ENCODE measurements at places on chromosomes 16 and 17.
A peak's percentile ranks its signal among the peaks of the same experiment; 100 is the strongest.

GRCh38 chr17:82909322-82909904 is 69.6 kb upstream of the ZNF750 start:
- DNase-seq = no peak

GRCh38 chr16:82639263-82639662 is 12.5 kb downstream of the CDH13 start:
- DNase-seq = no peak

DNA sequence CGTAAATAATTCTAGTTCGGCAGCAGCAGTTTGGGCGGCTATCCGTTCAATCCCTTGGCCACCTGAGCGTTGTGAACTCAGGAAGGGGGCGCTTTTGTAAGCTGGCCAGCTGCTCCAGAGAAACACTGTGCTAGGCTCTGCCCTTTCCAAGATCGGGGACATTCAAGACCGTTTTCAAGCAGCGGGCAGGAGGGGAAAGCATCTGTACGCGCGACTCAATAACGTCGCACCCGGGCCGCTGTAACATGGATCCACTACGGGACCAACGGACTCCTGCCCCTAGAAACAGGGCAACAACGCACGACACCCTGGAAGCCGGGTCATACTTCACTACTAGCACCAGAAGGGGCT is 463 bp downstream of the TOP2A start:
- DNase-seq = no peak

DNA sequence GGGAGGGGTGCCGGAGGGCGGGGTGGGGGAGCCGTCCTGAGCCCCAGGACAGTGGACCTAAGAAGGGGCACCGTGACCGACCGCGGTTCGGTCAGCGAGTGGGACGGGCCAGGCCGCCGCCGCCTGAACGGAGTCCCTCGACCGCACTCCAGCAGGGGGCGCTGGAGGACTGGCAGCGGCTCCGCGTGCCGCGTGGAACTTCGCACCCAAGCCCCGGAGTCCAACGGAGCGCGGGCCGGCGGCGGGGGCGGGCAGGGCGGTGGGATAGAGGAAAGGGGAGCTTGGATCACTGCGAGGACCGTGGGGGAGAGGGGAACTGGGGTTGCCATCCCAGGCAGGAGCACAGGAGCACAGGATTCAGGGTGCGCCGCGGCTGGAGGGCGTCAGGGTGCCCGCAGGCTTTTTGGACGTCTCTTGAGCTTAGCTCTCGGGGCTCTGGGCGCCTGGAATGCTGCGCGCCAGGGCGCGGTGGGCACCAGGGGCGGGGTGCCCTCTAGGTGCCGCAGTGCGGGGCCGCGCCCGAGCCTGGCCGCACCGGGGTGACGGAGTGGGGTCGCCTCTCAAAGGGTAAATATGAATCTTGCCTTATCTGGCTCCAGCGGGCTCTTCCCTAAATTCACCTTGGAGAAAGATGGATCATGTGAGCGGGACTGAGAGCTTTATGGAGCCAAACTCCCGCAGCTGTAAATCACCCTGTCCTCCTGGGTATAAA is 379 bp upstream of the OTOP2 start:
- DNase-seq = peak; percentile 96

DNA sequence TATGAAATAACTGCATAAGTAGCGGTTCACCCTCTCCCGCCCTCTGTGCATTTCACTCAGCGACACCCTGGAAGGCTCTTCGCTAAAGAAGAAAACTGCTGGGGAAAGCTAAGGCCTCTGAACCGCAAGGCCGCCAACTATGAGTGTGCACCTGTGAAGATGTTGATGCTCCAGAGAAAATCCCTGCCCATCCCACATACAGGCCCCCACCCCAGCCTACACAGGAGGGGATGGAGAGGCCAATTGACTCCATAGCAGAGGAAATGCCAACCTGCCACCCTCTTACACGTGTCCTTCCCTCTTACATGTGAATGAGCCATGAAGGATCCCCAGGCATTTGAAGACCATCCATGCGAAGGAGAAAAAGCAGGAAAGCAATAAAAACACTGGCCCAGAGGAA is 104.8 kb downstream of the MGAT5B start:
- DNase-seq = no peak

DNA sequence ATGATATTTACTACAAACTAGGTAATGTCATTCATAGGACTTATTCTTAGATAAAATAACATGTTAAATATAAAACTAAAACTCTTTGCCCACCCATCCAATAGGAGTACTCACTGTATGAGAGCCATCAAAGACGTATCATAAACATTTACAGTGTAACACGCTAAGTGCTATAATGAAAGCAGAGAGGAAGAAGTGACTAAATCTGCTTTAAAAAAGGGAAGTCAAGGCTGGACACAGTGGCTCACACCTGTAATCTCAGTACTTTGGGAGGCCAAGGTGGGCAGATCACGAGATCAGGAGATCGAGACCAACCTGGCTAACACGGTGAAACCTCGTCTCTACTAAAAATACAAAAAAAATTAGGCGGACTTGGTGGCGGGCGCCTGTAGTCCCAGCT is 32.4 kb downstream of the SPAG9 start:
- DNase-seq = no peak

All from H54 (cell line).